ENCODE measurements at places on chromosomes 2 and 18.

DNA sequence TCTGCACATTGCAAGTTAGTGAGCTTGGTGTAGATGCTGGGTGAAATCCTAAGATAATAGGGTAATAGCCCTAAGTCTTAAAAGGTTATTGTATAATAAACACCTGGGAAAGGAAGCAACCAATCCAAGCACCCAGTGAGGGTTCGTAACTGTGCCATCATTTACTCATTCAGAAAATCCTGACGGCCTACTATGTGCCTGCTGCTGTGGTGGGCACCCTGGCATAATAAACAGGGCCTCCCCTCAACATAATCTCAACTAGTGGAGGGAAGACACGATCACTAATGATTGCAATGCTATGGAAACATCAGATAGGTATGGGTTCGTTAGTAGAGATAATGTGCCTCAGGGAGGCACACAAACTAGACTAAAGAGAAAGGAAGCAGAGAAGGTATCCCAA, 48.9 kb upstream of the CCDC85A start:
- DNase-seq, result no peak

- peak; percentile 92 for DNase-seq
Observed at GRCh38 chr2:19538411-19538963, 180.1 kb upstream of the OSR1 start.

DNA sequence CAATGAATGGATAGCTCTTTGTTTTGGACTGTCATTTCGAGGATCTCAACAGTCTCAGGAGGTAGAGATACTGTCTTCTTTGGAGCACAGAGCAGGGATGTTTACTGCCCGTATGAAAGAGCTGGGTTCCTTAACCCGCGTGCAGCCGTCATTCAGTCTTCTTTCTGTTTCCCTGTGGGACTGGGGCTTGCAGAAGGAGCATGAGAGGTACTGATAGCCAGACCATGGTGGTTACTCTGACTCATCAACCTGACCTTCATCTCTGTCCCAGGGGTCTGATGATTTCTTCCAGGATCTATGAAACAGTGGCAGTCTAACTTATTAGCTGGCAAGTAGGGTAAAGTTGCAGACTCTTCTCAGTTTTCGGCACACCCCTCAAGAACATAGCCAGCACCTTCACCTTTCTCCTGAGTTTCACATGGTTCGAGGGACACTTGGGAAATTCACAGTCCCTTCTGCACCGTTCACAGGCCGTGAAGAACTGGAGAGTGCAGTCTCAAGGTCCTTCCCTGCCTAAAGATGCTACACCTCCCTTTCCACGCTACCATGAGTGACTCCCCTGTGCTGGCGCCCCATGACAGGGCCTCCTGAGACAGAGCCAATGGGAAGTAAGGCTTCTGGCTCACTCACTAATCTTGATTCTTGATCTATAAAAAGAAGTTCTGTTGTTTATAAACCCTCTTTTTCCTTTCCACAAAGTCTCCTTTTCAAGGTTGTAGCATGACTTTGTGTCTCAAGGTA, 226.2 kb downstream of the MC4R start:
- DNase-seq, result peak; percentile 61

- peak; percentile 64 for DNase-seq
Observed at GRCh38 chr2:96537066-96537733, 648 bp downstream of the ARID5A start.

GRCh38 chr2:169573974-169574299, 272 bp upstream of the FASTKD1 start:
- no peak for DNase-seq

DNA sequence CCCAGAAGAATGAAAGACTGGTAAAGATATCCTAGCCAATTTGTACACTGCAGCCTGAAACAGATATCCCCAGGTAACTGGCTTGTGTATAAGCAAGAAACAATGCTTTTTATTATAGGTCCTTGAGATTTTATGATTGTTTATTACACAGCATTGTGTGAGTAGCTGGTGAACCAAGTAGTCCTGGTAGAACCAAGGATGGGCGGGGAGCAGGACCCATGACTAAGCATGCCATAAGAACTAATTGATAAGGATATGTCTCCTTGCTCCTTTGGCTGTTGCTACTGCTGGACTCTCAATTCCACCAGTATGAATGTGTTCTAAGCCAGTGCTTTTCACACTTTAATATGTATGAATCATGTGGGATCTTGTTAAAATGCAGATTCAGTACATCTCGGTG, 12.3 kb upstream of the ALMS1 start:
- no peak for DNase-seq

DNA sequence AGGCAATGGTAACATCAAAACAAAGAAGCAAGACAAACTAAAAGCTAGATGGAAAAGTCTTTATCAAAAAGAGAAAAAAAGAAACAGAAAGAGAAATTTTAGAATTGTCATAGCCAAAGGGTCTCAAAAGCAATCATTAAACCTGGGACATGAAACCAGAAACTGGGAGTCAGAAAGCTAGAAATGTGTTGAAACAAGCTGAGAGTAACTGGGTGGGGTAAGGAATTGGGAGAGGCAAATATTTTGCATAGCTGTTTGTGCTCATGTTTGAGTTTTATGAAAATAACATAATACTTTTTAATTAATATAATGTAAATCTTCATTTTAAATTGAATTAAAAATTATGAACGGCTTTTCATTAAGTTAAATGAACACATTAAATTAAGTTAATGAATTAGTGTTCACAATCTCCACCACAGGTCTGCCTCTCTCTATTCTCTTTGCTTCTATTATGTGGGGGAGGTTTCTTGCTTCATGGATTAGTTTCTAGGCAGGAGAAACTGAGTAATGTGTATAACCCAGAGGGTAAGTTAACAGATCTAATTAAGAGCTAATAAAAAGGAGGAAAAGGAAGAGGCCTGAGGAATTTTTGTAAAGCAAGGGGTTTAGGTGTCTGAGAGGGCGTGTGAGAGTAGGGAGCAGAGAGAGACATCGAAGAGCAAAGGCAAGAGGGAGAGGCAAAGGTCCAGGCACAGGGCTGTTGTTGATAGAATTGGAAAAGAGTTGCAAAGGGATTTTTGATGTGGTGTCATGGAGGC, 20.0 kb upstream of the SERPINB2 start:
- no peak for DNase-seq

GRCh38 chr18:23998820-23999219, 15.7 kb upstream of the TTC39C start:
- no peak for DNase-seq

DNA sequence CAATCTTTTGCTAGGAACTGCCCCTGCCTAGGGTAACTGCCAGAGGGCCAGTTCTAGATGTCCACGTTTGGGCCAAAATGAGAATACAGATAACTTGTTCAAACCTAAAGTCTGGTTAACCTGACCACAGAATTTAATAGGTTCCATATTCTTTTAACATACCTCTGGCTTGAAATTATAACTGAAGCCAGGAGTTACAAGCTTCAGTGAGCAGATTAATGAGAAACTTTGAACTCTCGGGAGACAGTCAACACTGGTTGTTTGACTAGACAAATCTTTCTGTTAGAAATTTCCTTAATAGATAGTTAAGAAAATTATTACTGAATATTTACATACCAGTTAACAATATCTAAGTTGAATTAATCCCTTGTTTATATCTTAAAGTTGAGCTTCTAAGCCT, 110.0 kb upstream of the KLF7 start:
- DNase-seq, result no peak
